ENCODE measurements at places on chromosomes 11 and 22.

GRCh38 chr11:3115321-3115720, 49.8 kb downstream of the OSBPL5 start:
- DNase-seq = no peak

- no peak for DNase-seq
Observed at GRCh38 chr22:30876915-30877553, 91.5 kb downstream of the MORC2 start.

DNA sequence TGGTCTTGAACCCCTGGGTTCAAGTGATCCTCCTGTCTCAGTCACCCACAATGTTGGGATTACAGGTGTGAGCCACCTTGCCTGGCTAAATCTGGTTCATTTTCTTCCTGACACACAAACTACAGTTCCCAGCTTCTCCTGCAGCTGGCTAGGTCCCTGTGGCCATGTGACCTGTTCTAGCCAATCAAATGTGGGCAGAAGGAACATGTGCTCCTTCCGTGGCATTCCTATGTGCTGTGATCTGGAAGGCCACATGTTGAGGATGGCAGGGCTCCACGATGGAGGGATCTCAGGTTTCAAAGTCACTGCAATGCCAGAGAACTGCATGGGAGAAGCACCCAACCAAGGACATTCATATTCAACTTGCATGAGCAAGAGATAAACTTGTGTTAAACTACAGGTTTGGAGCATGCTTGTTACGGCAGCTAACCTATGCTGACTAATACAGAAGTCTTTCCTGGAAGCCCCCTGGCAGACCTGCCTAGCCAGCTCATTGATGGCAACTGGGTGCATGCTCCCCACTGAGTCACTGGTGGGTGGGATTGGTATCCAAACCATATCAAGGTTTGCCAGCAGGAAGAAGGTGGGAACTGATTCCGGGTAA, 86.0 kb downstream of the RPS6KA4 start:
- DNase-seq = no peak

- DNase-seq = no peak
Observed at GRCh38 chr11:113419454-113420003, 31.9 kb downstream of the ANKK1 start.

- DNase-seq = no peak
Observed at GRCh38 chr11:371716-372590, 2.7 kb downstream of the B4GALNT4 start.

DNA sequence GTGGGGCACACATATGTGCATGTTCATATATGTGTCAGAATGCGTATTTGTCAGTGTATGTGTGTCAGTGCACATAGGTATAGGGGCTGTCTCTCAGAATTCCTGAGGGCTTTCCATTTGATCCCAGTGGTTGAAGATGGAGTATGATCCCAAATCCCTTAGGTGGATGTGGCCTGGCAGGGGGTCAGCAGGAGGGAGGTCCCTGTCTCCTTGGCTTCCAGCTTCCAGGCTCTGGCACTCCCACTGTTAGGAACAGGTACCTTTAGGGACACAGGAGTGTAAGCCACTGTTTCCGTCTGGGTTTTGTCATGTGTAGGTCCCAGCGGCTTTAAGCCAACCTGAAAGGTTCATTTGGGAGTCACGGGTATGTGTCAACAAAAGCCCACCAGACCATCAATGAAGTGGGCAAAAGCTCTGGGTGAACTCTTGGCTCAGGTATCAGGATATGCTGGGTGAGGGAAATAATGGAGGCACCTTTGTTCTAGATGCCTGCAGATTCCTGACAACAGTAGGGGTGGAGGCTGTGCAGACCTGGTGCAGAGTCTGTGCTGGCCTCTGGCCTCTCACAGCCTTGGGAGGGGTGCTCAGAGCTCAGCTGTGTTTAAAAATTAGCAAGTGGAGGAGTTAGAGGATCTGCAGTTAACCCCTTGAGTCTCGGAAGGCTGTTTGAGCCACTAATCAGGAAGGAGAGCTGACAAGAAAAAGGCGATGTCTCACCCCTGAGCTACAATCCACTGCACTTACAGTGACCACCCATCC, 9.0 kb downstream of the KCNQ1OT1 start:
- DNase-seq = no peak

DNA sequence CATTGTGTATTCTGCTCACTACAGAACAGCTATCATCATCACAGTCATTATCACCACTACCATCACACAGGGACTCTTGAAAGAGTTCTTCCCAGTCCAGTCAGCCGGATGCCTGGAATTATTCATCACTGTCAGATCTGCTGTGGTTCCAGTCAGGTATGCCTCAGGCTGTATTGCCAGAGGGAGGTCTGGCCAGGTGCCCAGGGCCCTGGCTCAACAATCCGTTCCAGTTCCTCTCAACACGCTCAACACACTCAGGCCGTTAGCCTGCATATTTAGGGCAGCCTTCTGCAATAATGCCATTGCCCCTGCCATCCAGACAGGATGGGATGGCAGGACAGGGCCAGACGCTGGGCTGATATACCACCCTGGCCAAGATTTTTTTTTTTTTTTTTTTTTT, 28.6 kb upstream of the RASL10A start:
- DNase-seq = no peak

DNA sequence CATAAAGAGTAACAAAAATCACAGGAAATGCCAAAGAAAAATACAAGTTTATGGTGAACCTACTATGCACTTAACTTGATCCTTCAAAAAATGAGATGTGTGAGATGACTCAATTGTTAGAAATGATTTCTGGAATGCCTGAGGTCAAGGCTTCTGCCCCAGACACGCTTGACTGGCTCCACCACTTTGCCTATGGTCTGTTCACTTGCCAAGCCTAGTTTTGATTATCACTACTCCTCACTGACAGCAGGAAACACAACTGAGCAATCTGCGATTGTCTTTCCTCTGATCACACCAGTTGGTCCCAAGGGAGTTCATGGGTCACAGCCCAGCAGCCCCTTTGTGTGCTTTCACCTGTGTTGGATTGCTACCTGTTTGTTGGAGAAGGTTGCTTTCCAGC, 20.6 kb upstream of the PRDM10 start:
- no peak for DNase-seq

DNA sequence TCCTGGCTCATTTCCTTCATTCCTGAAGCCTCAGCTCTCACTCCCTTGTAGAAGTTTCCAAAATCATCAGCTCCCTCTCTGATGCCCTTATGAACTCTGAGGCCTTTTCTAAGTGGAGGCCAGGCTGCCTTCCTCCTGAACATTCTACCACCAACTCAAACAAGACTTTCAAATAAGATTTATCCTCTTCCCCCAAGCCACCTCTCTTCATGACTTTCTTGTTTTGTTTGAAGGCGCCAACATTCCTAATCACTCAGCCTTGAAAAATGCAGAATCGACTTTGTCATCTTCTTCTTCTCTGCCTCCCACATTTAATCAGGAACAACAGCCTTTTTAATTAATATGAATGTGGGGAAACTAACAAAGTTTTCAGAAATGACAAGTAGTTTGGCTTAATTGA, 927.9 kb downstream of the OPCML start:
- no peak for DNase-seq

DNA sequence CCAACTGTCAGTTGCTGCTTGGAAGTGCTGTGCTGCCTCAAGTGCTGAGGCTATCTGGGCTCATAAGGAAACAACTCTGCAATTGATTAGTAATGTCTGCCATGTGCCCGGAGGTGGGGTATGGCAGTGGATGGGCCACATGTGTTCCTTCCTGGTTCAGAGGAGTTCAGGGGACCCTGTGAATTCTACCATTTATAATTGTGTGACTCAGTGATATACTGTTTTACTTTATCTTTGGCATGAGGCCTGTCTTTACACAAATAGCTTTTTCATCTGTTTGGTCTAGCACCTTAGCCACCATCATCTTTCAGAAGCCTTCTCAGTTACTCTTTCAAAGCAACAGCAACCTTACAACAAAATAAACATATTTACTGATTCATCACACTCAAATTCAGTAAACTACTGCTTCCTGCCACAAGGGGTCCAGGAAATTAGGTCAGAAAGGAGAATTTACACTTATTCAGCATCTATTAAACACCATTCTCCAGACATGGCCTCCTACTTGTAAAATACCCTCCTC, 20.9 kb downstream of the DKK3 start:
- DNase-seq = no peak

GRCh38 chr22:29308148-29308790, 1.8 kb downstream of the GAS2L1 start:
- DNase-seq = no peak

DNA sequence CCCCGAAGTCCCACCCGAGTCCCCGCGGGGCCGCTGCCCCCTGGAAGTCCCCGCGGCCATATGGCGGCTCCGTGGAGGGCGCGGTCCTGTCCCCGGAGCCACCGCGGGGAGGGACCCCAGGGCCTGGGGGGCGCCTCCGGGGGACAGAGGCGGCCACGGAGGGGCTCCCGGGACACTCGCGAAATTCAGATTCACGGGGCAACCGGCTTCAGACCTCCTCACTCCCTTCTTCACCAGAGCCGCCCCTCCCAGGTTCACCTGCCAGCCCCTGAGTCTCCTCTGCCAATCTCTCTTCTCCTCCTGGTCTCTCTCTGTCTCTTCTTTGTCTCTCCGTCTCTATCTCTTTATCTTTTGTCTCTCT, 28.2 kb upstream of the TOLLIP start:
- DNase-seq = no peak

GRCh38 chr11:20067665-20068064, 92.6 kb downstream of the DBX1 start:
- no peak for DNase-seq

DNA sequence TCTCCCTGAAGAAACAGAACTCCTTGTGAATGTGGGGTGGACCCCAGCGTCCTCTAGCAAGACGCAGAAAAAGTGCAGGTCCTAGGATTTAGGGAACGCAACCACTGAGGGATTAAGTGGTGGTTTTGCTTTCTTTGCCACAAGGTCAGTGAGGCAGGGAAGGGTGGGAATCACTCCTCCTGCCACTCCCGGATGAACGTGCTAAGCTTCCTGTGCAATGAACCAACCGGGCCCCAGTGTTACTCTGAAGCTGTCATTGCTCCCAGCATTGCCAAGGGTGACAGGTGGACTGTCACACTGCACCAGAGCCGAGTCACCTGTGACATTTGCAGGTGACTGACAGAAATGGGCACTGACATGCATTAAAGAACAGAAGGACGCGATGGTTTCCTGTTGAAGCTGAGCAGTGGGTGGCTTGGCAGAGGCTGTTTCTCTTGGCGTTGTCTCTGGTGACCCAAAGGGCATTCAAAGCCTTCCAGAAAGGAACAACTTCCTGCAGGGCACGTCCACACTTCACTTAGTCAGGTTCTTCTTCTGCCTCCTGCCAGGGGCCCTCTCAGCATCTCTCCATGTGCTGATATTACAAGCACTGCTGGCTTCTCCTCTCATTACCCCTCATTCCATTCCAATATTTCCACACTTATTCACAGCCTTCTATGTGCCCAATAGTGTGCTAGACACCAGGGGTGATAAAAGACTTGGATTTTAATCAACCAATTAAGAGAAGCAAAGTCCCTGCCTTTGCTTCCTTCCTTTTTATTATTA, 9.7 kb downstream of the KIRREL3 start:
- no peak for DNase-seq
